Right ventricle myocardium superior (tissue), 1 donor: ENCODE measurements at places on chromosomes 3 and 15. TPM values are rescaled to one million over a fixed set of nuclear protein-coding genes. Genes with fewer than 3 reads are reported as not detected.

Gene CEMIP
- not detected for total RNA-seq

Gene LMAN1L
- 20.6 TPM for total RNA-seq

Gene HHATL
- 486 TPM for total RNA-seq

Gene TCF12
- 32.9 TPM for total RNA-seq

Gene P2RY1
- 9.5 TPM for total RNA-seq

Gene INKA1
- total RNA-seq = 2.9 TPM

Gene HES1
- total RNA-seq = 11.1 TPM

Gene IP6K2
- 22.7 TPM for total RNA-seq

Gene EOMES
- total RNA-seq = 0.08 TPM

Gene ALAS1
- total RNA-seq = 160 TPM
